ENCODE measurements at places on chromosomes 7 and 10.

- DNase-seq = no peak
Measured at GRCh38 chr7:100372256-100372655, 1.0 kb upstream of the PILRA start.

- no peak for DNase-seq
Measured at GRCh38 chr10:5947471-5948207, 29.7 kb downstream of the IL15RA start.

GRCh38 chr7:36400606-36401005, 10.9 kb downstream of the ANLN start:
- DNase-seq = no peak

DNA sequence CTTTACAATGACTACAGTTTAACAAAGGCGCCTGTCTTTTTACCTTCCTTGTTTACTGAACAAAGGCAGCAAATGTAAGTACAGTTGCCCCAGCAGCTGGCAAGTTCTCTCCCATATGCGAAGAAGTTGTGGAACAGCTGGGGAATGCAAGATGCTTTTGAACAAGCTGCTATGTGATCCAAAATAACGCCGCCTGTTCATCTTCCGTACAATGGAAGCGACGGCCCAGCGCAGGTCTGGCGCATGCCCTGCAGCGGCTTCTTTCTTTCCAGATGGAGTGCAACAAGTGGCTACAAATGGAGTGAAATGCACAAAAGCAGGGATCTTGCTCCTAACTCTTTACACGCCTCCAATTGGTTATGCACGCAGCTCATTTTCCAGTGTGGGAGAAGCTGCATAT, 97.0 kb upstream of the SVIL start:
- DNase-seq = peak; percentile 89

GRCh38 chr10:27450225-27450624, 53.9 kb upstream of the RAB18 start:
- DNase-seq = no peak

GRCh38 chr7:18317941-18318340, 177.6 kb upstream of the HDAC9 start:
- DNase-seq = no peak

DNA sequence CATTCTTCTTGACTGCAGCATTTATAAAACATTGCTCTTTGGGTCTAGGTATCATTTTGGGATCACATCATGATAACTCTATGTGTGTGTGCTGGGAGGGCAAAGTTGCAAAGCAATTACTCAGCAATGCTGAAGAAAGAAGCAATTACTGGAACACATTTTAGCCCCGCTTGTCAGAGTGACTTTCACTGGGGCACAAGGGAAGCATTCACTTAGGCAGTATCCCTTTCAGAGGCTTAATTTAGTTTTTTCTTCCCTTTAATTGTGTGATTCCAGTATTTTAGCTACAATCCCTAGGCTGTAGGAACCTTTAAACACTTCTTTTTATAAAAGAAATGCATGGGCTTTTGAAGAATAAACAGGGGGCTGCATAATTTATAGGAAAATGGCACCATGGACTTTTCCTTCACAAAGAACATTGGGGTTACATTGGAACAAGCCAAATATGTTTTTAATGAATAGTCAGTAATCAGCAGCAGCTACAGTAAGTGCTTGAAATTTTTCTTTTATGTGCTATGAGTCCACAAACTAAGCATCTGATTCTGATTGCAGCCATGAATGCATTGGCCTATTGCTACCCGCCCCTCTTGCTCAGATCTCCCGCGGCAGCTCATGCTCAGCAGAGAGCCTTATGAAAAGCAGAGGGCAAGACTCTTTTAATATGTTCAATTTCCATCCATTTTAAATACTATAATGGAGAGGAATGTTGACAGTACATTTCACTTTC, 51.2 kb upstream of the NXPH1 start:
- peak; percentile 60 for DNase-seq

GRCh38 chr10:106027240-106027639, 1137.3 kb downstream of the SORCS1 start:
- DNase-seq = no peak

GRCh38 chr7:137915266-137915665, 68.5 kb upstream of the DGKI start:
- no peak for DNase-seq

GRCh38 chr10:77485847-77486246, 151.8 kb downstream of the KCNMA1 start:
- DNase-seq = no peak

DNA sequence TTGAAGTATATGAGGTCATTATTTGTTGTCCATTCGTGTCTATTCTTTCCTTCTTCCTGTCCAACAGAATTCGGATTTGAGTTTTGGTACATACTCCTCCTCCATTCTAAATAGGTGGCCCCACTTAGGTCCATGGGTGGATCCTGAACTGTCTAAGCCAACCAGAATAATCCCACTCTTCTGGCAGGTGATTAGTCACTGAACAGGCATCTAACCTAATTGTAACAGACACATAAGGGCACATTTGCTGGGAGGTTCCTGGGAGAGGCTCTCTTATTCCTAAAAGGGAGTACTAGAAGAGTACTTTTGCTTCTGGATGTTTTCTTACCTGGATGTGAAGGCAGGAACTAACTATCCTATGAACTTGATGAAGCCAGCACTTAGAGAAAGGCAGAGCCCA, 16.8 kb downstream of the LRRC72 start:
- DNase-seq = no peak

DNA sequence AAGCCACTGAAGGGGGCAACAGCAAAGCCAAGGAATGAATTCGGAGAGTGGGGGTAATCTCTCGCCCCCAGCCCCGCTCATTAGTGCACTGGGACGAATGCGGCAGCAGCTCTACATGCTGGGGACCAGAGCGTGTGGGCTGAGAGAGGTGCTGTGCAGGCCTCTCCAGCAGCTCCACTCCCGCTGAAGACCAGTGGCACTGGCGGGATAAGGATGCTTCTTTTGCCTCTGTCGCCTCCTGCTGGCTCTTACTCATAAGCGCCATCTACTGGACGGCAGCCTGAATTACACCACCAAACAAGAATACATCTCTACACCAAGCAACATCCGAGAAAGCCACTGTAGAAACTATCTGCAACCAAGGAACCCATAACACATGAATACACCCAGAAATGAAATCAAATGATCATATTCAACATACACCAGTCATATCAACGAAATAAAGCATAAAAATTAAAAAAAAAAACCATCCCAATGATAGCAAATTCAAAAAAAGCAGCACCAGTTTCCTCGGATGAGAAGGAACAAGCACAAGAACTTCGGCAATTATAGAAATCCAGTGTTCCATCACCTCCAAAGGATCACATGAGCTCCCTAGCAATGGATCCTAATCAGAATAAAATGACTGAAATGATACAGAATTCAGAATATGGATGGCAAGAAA, 79.0 kb upstream of the TMEM168 start:
- no peak for DNase-seq

DNA sequence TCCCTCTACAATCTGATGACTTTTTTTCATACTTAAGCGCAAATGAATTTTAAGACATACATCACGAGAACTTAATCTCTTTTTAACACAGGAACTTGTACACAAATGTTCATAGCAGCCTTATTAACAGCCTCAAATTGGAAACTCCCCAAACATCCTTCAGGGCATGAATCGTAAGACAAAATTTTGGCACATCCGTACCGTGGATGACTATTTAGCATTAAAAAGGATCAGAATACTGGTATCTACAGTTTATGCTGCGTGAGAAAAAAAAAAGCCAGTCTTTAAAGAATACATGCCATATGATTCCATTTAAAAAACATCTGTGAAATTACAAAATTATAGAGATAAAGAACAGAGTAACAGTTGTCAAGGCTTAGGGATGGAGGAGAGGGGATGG, 46.8 kb downstream of the PDE1C start:
- no peak for DNase-seq

DNA sequence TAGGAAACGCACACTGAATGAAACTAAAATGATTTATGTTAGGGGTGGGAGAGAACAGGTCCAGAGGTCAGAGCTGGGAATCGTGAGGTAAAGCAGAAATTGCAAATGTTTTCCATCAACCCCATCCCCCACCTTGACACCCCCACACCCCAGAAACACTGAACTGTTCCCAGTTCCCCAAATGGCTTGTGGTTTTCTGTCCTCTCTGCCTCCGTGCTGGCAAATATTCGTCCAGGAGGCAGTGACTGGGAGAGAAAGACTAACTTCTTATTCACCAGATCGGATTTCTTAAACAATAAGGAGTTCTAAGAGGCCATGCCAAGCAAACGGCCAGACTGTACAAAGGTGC, 730 bp upstream of the RASSF4 start:
- DNase-seq = no peak

DNA sequence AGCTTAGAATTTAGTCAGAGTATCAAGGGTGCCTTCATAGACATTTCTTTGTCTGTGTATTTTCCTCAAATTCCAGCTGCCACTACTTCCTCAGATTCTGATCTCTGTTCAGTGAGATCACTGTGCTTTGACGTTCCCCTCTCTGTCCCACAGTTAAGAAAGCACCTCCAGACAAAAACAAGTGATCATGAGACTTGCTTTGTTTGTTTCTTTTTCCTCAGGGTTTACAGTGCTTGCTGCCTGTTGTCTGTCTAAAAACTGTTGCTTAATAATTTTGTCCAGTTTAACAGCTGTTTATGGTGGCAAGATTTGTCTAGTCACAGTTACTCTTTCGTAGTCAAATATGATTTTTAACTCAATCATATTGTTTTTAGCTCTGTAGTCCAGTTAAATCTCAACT, 29.1 kb downstream of the TRUB1 start:
- no peak for DNase-seq

DNA sequence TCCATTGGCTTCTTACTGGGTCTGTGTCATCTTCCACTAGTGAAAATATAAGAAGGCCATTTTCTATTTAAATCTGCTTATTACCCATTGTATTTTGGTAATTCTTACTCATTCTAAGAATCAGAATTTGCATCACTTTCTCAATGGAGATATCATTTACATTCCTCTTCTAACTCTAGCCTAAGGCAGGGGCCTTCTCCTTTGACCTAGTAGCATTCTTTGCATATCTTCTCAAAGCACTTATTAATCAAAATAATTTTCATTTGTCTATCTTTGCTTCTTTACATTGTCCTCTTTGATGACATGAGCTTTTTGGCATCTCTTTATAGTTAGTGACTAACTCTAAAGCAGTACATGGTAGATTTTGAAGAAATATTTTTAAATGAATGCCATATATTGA, 400.9 kb upstream of the SEMA3D start:
- DNase-seq = no peak

DNA sequence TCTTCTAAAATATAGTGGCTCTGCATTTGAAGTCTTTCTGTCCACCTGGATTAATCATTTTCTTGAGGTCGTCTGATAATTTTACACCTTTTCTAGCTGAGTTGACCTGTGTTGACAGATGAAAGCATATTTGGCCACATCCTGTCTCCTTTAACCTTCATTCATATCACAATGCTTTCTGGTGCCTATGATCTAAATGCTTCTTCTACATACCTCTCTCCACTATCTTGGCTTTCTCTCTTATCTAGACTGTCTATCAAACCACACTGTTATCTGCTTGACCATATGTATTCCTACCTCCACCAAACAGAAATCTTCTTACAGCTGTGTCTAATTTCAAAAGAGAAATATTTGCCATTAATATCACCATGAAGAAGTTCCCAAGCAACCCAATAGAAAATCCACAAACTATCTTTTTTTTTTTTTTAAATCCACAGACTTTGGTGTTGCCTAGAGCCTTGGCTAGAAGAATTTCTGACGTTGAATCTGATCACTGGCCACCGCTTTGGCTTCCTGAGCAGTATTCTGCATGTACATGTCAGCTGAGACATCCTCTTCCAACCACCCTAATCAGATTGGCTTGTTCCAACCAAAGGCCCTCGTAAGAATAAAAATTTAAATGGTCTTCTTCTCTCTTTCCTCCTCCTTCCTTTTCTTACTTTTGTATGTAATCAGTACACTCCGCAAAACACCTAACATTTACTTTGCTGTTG, 66.3 kb upstream of the SP4 start:
- no peak for DNase-seq

DNA sequence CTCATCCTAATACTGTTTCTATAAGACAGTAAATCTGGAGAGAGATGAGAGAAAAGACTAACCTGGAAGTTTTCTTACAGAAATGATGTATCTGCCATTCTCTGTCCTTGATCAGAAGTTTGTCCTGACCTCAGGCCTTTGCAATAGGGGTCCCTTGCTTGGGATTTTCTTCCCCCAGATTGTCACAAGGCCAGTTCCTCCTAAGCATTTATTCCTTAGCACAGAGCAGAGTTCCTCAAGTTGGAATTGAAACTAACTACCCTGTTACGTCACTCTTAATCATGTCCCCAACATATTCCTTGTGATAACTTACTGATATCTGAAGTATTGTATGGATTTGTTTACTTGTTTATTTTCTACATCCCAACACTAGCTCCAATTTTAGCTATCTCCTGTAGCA, 202.1 kb downstream of the COBL start:
- DNase-seq = no peak

- no peak for DNase-seq
Measured at GRCh38 chr7:27133409-27134231, 3.1 kb upstream of the HOXA4 start.

GRCh38 chr10:129280908-129281586, 186.0 kb upstream of the MGMT start:
- no peak for DNase-seq

DNA sequence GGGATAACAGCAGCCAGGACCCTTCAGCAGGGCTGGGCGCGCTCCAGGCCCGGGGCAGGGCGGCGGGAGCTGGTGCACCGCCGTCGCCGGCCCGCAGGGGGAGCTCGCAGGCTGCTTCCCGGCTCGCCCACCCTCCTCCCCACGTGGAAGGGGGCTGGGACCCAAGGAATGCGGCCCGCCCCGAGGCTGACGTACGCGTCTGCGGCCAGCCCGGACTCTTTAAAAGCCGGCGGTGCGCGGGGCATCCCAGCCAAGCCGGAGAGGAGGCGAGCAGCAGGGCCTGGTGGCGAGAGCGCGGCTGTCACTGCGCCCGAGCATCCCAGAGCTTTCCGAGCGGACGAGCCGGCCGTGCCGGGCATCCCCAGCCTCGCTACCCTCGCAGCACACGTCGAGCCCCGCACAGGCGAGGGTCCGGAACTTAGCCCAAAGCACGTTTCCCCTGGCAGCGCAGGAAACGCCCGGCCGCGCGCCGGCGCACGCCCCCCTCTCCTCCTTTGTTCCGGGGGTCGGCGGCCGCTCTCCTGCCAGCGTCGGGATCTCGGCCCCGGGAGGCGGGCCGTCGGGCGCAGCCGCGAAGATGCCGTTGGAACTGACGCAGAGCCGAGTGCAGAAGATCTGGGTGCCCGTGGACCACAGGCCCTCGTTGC, at the start of gene PFKFB3:
TSS of gene PFKFB3 (plus strand) at position 249 of the 647 bp plus-strand sequence. CDS start at position 578, 329 bp downstream.
- peak; percentile 98 for DNase-seq

DNA sequence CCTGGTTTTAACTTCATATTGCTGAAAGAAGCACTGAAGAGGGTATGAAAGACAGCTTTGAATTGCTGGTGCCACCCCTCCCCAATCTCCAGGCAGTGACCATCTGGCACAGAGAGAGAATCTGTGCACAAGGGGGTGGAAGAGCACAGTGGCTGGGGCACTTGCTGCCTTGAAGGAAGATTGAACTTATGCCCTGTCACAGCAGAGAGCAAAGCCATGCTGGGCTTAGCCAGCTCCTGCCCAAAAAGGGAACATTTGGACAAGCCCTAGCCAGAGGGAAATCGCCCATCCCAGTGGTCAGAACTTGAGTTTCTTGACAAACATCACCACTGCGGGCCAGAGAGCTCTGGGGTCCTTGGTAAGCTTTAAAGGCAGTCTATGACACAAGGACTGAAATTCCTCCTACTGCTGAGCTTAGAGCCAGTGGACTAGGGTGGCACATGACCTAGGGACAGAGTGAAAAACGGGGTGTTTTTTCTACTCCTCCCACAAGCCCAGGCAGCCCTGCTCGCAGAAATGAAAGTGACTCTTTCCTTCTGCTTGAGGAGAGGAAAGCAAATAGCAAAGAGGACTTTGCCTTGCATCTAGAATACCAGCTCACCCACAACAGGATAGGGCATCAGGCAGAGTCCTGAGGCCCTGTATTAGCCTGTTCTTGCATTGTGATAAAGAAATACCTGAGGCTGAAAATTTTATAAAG, 257.2 kb downstream of the CTNNA3 start:
- no peak for DNase-seq

Measured in brain (organoid and tissue), 16 donors.